Pancreas (tissue), 10 donors: ENCODE measurements at places on chromosomes 6 and 20. TPM values are rescaled to one million over a fixed set of nuclear protein-coding genes. Genes with fewer than 3 reads are reported as not detected.

The SLC2A10 gene
- 12.0 TPM for polyA plus RNA-seq

GRCh38 chr6:26299286-26300042 is 65.5 kb upstream of the BTN3A2 start:
- no peak overlapping the region for H3K4me3 ChIP-seq
- H3K27ac ChIP-seq = no peak overlapping the region
- H3K36me3 ChIP-seq = no peaks in the 10 kb centered on the region
- DNase-seq = no peak
- no peaks in the 10 kb centered on the region for H3K27me3 ChIP-seq

The FOXF2 gene
- 0.23 TPM for polyA plus RNA-seq

DNA sequence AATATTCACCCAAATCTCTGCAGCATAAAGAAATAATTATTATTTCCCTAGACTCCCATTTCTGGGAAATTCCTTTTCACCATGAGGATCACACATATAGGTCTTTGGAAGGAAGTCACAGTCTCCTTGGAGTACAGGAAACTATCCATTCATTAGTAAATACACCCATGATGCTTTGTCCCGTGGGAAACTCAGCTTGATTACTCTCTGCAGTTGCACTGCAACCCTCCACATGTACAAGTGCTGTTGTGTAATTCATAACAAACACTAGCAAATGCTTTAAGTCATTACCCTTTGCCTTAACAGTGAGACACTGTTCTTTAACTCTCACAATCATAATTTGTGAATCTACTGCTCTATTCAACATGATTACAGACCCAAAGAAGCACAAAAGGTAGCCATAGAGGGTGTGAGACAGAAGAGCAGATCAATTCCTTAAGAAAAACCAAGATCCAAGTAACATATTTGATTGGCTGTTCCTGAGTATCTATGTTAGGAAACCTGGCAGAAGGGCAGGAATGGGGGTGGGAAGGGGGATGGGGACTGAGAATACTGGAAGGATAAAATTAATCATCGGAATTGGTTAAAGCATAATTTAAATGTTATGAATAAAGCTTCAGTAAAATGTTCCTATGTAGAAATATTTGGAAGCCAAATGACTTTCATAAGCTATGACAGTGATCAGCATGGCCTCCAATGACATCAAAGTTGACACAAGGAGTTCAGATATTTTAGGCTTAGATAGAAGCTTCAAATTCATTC is 268.0 kb downstream of the HACE1 start:
- H3K27ac ChIP-seq = no peak overlapping the region
- H3K4me1 ChIP-seq = peaks cover 5% of the 10 kb centered on the region
- H3K36me3 ChIP-seq = no peaks in the 10 kb centered on the region
- DNase-seq = no peak
- no peaks in the 10 kb centered on the region for H3K27me3 ChIP-seq

The TMC2 gene
- 0.19 TPM for polyA plus RNA-seq

- H3K4me1 ChIP-seq = no peaks in the 10 kb centered on the region
- no peak overlapping the region for H3K27ac ChIP-seq
- peak; percentile 62 for DNase-seq
- no peaks in the 10 kb centered on the region for H3K36me3 ChIP-seq
Observed at GRCh38 chr6:83708546-83708969, 343 bp downstream of the SNAP91 start.

- H3K36me3 ChIP-seq = no peaks in the 10 kb centered on the region
- H3K27ac ChIP-seq = no peak overlapping the region
- H3K4me1 ChIP-seq = peaks cover 3% of the 10 kb centered on the region
- peaks cover 19% of the 10 kb centered on the region for H3K27me3 ChIP-seq
- H3K4me3 ChIP-seq = no peak overlapping the region
Observed at GRCh38 chr20:21526776-21527175, 12.9 kb upstream of the NKX2-2 start.

The PNPLA1 gene
- polyA plus RNA-seq = not detected

DNA sequence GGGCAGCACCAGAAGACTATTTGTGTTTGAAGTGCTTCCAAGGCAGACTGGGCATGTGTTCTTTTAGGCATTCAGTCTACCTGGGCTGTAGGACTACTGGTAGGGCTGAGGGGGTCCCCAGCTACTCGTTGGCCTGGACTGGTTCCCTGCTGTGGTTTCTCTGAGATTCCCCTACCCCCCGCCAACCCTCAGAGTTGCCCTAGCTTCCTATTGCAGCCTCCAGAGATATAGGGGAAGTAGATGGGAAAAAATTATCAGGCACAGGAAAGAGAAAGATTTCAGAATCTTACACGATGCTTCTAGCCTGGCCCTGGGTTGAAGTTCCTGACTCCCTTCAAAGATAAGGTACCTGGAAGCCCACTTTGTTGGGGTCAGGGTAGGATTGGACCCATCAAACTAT is 22.5 kb downstream of the BRPF3 start:
- DNase-seq = no peak
- H3K4me3 ChIP-seq = no peak overlapping the region
- H3K36me3 ChIP-seq = peaks cover 44% of the 10 kb centered on the region
- no peaks in the 10 kb centered on the region for H3K4me1 ChIP-seq

The MYLK2 gene
- polyA plus RNA-seq = 4.8 TPM

The CLDN20 gene
- polyA plus RNA-seq = not detected

- H3K27me3 ChIP-seq = no peaks in the 10 kb centered on the region
- no peak for DNase-seq
- H3K36me3 ChIP-seq = no peaks in the 10 kb centered on the region
- peaks cover 9% of the 10 kb centered on the region for H3K4me1 ChIP-seq
Observed at GRCh38 chr6:108847738-108848115, 495 bp upstream of the ARMC2 start.

- no peak overlapping the region for H3K27ac ChIP-seq
- no peaks in the 10 kb centered on the region for H3K27me3 ChIP-seq
- no peaks in the 10 kb centered on the region for H3K36me3 ChIP-seq
- DNase-seq = no peak
Observed at GRCh38 chr6:44373051-44373450, 14.5 kb upstream of the CDC5L start.

The IFT52 gene
- polyA plus RNA-seq = 14.2 TPM

- H3K27me3 ChIP-seq = no peaks in the 10 kb centered on the region
- no peak overlapping the region for H3K4me3 ChIP-seq
- no peaks in the 10 kb centered on the region for H3K36me3 ChIP-seq
- peaks cover 2% of the 10 kb centered on the region for H3K4me1 ChIP-seq
Observed at GRCh38 chr6:6753301-6753700, 164.8 kb downstream of the LY86 start.

GRCh38 chr6:44135173-44135758 is 7.9 kb downstream of the TMEM63B start:
- no peak for DNase-seq
- H3K4me1 ChIP-seq = no peaks in the 10 kb centered on the region
- H3K27me3 ChIP-seq = no peaks in the 10 kb centered on the region
- no peak overlapping the region for H3K27ac ChIP-seq
- no peak overlapping the region for H3K4me3 ChIP-seq

DNA sequence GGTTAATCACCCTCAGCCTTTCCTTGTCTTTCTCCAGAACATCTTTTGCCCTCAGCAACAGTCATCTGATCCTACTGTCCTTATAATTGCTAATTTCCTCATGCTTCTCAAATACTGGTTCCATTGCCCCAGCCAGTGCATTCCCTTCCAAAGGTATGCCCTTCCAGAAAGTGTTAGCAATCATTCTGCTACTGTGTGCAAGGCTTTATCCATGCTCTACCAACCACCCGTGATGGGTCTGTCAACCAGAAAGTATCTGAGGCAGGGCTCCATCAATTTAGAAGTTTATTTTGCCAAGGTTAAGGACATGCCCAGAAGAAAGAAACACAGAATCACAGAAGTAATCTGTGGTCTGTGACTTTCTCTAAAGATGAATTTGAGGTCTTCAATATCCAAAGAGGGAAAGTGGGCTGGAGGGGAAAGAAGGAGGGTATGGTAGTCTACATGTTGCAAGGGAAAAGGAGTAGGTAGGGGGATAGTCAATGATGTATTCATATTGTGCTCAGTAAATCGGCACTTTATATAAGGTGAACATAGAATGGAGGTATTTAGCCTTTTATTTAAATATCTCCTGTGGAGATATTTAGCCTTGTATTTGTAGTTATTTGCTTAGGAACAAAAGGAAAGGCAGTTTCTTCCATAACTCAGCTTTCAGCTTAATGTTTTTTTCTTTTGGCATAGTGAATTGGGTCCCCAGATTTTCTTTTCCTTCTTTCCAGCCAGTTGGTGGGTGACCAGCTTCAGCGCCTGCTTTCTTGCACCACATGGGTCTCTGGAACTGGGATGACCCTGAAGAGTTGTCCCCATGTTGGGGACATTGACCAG is 35.2 kb upstream of the PAQR8 start:
- DNase-seq = no peak
- no peaks in the 10 kb centered on the region for H3K27me3 ChIP-seq
- no peak overlapping the region for H3K27ac ChIP-seq

The HSPA1A gene
- polyA plus RNA-seq = 85.0 TPM

- no peaks in the 10 kb centered on the region for H3K27me3 ChIP-seq
- H3K4me3 ChIP-seq = no peak overlapping the region
- no peaks in the 10 kb centered on the region for H3K4me1 ChIP-seq
- H3K36me3 ChIP-seq = no peaks in the 10 kb centered on the region
- no peak overlapping the region for H3K27ac ChIP-seq
Observed at GRCh38 chr6:25703005-25703404, 51.0 kb downstream of the SCGN start.

- no peak overlapping the region for H3K27ac ChIP-seq
- H3K4me3 ChIP-seq = no peak overlapping the region
- DNase-seq = no peak
- no peaks in the 10 kb centered on the region for H3K4me1 ChIP-seq
Observed at GRCh38 chr6:116741571-116741970, 23.9 kb downstream of the FAM162B start.

DNA sequence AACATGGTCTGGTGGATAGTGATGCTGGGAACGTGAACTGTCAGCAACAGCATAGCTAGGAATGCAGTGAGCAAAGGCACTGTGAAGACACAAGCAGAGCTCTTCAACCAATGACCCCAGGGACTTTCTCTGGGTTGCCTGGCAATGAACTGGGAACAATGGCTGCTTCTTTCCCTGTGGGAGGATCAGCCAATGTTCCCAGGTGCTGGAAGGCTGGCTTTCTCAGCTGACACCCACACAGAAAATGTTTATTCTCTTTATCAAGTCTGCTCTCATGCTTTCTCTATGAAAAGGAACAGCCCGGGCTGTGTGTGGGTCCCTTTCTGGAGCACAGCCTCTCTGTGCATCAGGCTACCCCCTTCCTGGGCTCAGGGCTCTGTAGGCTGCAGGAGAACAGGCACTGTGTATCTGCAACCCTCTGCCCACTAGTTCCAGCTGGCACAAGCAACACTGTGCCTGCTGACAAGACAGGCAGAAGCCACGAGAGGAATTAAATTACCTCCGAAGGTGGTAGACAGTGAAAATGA is 54.2 kb downstream of the HFE start:
- H3K27me3 ChIP-seq = no peaks in the 10 kb centered on the region
- H3K4me1 ChIP-seq = no peaks in the 10 kb centered on the region
- H3K27ac ChIP-seq = peak overlapping the region; percentile 10
- peaks cover 6% of the 10 kb centered on the region for H3K36me3 ChIP-seq
- no peak overlapping the region for H3K4me3 ChIP-seq

DNA sequence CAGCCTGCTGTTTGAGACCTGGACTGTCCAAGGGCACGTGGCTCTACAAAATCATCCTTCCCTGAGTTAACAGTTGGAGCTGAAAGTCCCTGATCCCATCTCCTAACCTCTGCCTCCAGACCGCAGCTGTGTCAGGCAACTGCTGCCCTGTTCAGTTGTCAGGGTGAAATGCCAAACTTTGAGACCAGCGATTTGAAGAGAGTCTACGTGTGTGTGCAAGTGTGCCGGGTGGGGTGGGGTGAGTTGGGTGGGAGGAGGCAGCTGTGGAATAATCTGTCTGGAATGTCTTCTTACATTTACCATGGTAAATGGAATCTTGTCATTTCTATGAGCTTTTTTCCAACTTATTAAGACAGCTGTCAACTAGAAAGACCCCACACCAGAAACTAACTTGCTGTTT is 81.0 kb upstream of the FAM8A1 start:
- H3K27ac ChIP-seq = no peak overlapping the region
- no peak for DNase-seq
- H3K4me1 ChIP-seq = no peaks in the 10 kb centered on the region
- H3K27me3 ChIP-seq = no peaks in the 10 kb centered on the region
- no peaks in the 10 kb centered on the region for H3K36me3 ChIP-seq

The SAMHD1 gene
- polyA plus RNA-seq = 64.8 TPM

DNA sequence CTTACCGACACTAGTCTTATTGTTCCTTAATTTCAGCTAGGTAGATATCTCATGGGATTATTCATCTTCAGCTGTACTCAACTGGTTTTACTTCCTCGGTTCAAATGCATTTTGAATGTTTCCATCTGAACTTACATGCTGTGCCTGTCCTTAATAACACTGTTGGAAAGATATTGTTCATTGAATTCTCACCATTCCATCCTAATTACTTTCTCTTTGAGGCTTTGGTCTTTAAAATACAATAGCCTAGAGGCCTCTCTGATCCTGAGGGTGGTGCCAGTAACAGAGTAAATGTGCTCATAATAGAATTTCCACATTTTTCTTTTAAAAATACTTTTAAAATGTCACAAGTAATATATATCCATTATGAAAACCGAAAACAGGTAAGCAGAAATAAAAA is 54.0 kb downstream of the IL20RA start:
- no peaks in the 10 kb centered on the region for H3K36me3 ChIP-seq
- H3K27me3 ChIP-seq = no peaks in the 10 kb centered on the region
- no peak overlapping the region for H3K4me3 ChIP-seq
- H3K4me1 ChIP-seq = peaks cover 6% of the 10 kb centered on the region
- DNase-seq = no peak

The RIMS4 gene
- polyA plus RNA-seq = 0.08 TPM

The GJA10 gene
- not detected for polyA plus RNA-seq

- no peaks in the 10 kb centered on the region for H3K4me1 ChIP-seq
- H3K4me3 ChIP-seq = no peak overlapping the region
- no peaks in the 10 kb centered on the region for H3K27me3 ChIP-seq
- H3K36me3 ChIP-seq = peaks cover 1% of the 10 kb centered on the region
- DNase-seq = no peak
- H3K27ac ChIP-seq = no peak overlapping the region
Observed at GRCh38 chr6:166514196-166514595, 72.3 kb downstream of the RAMACL start.

DNA sequence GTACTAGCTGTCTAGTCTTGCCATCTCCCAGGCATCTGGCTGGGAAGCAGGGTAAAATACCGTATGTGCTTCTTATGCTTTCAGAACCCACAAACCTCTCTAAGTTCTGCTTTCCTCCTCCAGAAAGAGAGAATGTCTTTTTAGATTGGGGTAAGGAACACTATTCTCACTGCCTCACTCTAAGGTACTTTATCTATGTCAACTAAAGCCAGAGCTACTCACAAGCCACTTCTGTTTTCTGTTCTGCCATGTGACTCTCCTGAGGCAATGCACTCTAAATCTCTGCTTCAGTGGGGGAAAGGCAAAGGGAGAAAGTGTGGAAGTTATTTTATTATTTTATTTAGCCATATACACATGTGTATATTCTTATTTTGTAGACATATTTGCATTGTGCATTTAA is 15.6 kb downstream of the MEP1A start:
- no peak for DNase-seq
- H3K36me3 ChIP-seq = no peaks in the 10 kb centered on the region
- H3K27me3 ChIP-seq = no peaks in the 10 kb centered on the region
- H3K4me3 ChIP-seq = no peak overlapping the region
- no peaks in the 10 kb centered on the region for H3K4me1 ChIP-seq

The LBP gene
- 0.30 TPM for polyA plus RNA-seq

The PI16 gene
- 7.3 TPM for polyA plus RNA-seq
